H7 (cell line): ENCODE measurements at places on chromosomes 4 and X.
A peak's percentile ranks its signal among the peaks of the same experiment; 100 is the strongest.

DNA sequence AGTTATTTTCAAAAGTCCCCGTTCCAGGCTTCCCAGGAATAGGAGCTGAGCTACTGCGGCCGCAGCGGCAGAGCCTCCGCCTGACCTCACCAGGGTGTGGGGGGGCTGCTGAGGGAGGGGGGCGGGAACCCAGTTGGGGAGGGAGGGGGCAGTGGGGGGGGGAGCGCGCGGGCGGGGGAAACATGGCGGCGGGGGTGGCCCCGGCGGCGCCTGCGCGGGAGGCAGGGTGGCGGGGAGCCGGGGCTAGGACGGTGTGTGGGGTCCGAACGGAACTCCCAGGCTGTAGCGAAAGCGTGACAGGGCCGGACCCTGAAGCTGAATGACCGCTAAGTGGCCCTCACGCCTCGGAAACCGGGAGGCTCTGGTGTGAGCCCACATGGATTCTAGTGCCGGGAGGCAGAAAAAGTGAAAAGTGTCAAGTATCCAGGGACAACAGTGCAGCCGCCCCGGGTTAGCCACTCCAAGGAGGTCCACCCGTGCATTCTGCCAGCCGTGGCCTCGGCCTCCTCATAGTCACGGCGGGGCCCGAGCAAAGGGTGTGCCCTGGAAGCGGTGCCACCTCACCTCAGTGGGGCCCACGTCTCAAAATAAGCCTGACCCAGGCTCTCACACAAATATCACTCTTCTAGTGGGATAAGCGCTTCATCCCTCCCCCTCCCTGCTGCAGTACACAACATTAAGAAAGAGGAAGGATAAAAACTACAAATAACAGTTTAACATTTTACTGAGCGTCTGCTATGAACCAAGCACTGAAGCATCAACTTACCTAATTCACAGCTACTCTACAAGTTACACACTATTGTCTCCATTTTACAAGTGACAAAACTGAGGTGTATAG lies at the start of gene KLHL13:
KLHL13 (minus strand) TSS at position 98 of the 838 bp plus-strand sequence. CDS start 88,337 bp downstream, outside the sequence.
- DNase-seq: peak; percentile 93

DNA sequence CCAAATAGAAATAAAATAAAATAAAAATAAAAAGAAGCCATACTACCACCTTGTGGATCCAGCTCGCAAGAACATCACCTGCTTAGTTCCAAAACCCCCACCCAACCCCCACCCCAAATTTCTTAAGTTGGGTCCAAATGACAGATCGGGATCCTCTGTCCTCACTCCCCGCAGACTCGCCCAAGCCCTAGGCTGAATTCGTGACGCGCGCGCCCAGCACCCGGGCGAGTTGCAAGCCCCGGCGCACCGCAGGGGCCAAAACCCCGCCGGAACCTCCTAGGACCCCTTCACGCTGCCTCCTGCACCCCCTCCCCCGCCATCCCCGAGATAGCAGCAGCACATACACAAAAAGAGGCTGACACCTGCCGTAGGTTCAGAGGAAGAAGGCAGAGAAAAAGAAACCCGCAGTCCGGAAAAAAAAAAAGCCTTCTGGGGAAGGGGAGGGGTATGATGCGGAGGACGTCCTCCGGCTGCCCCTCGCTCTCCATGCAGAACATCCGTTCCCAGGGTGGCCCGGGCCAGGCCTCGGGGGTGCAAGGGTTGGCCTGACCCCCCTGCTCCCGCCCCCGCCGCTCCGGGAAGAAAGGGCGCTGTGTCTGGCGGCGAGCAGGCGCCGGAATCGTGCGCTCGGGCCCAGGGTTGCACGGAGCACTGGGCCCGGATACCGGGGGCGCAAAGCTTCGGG lies 2.6 kb downstream of the NLGN4X start:
- DNase-seq: peak; percentile 79

DNA sequence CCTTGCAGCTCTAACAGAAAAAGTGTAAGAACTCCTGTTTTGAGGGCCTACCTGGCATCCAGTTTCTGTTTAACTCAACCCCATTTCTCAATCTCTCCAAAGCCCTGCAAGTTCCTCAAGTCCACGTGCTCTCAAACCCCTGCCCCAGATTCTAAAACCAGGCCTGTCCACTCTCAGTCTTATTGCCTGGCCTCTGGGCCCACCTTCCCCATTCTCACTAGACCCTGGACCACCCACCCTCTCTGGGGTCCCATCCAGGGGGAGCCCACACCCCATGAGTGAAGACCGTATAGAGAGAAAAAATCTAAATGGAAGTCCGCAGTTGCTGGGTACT lies 58.3 kb downstream of the TLR10 start:
- DNase-seq: no peak

- DNase-seq: no peak
Observed at GRCh38 chr4:37667197-37668100, 18.7 kb downstream of the RELL1 start.

- DNase-seq: peak; percentile 94
Observed at GRCh38 chrX:2928191-2928582, 952 bp downstream of the ARSD start.

DNA sequence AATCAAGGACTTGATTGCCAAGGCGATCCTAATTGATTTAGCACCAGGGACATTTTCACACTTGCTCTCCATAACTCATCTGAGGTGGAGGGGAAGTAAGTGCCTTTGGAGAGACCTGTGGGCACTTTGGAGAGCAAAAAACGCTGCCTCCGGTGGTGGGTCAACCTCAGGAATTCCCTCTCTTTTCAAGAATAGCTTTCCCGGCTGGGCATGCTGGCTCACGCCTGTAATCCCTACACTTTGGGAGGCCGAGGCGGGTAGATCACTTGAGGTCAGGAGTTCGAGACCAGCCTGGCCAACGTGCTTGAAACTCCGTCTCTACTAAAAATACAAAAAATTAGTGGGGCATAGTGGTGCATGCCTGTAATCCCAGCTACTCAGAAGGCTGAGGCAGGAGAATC lies 49.2 kb downstream of the PRPS1 start:
- DNase-seq: peak; percentile 46

GRCh38 chr4:156581282-156582063 lies 390.1 kb downstream of the PDGFC start:
- DNase-seq: no peak

- no peak for DNase-seq
Observed at GRCh38 chr4:89300499-89300898, 7.1 kb downstream of the GPRIN3 start.

GRCh38 chr4:173522160-173522950 lies 7.7 kb downstream of the HAND2 start:
- DNase-seq: peak; percentile 89

- no peak for DNase-seq
Observed at GRCh38 chr4:138595731-138596460, 353.7 kb upstream of the SLC7A11 start.

- DNase-seq: peak; percentile 85
Observed at GRCh38 chr4:51844153-51845054, 1.5 kb downstream of the DCUN1D4 start.

DNA sequence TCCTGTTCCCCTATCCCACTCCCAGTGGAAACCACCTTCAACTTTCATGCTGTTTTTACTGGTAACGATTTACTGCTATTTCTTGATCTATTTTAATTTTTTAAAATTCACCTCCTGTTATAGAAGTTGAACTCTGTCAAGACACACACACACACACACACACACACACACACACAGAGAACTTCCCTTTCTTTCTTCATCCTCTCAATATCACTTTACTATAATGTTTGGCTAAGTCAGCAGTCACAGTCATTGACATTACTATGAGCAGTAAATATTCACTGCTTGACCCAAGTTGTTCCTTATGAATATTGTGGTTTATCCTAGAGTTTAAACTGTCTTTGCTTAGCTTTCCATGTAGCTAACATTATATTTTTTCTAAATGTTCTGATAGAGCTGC lies 24.0 kb upstream of the SGMS2 start:
- DNase-seq: no peak

DNA sequence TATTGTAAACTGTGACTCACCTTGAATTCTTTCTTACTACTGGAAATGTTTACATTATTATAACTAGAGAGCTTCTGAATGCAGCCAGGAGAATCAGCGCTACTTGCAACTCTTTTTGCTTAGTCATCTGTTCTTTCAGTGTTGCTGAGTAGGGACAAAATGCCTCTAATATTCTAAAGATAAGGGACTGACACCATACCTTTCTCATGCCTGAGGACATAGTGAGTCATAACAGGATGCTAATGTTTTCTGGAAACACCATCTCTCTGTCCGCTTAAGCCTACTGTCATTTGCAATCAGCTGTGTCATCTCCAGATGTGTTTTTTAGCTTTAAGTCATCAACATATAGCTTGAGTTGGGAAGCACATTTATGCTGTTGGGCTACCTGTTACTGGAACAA lies 108.3 kb downstream of the QRFPR start:
- DNase-seq: no peak

DNA sequence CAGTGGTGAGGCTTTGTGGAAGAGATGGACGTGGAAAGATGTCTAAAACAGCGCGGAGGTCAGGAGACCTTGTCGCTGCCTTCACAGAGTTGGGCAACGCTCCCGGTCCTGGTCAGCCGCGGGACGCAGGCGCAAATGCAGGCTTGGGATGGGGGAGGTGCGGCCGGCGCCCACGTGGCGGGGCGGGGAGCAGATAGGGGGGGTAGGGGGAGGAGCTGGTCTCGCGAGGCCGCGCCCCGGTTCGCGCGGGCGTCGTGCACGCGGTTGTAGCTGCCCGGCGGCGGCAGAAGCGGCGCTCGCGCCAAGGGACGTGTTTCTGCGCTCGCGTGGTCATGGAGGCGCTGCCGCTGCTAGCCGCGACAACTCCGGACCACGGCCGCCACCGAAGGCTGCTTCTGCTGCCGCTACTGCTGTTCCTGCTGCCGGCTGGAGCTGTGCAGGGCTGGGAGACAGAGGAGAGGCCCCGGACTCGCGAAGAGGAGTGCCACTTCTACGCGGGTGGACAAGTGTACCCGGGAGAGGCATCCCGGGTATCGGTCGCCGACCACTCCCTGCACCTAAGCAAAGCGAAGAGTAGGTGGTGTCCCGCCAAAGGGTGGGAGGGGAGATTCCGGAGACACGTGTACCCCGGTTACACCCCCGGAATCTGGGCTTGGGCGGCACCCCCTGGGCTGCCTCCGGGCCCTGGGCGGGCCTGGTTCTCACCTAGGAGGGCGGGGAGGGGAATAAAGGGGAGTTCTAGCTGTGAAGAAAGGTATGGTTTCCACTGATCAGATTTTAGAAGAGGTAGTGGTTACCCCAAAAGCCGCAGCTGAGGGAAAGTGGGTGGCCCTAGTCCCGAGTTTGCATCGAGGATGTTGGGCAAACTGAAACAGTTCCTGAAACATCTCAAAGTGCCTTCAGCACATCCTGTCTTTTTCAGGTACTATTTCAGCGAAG lies at the start of gene PRDX4:
PRDX4 (plus strand) TSS at position 255 of the 939 bp plus-strand sequence; CDS start at position 333, 78 bp downstream.
- peak; percentile 98 for DNase-seq

- no peak for DNase-seq
Observed at GRCh38 chr4:26407476-26407875, 82.8 kb downstream of the CCKAR start.

DNA sequence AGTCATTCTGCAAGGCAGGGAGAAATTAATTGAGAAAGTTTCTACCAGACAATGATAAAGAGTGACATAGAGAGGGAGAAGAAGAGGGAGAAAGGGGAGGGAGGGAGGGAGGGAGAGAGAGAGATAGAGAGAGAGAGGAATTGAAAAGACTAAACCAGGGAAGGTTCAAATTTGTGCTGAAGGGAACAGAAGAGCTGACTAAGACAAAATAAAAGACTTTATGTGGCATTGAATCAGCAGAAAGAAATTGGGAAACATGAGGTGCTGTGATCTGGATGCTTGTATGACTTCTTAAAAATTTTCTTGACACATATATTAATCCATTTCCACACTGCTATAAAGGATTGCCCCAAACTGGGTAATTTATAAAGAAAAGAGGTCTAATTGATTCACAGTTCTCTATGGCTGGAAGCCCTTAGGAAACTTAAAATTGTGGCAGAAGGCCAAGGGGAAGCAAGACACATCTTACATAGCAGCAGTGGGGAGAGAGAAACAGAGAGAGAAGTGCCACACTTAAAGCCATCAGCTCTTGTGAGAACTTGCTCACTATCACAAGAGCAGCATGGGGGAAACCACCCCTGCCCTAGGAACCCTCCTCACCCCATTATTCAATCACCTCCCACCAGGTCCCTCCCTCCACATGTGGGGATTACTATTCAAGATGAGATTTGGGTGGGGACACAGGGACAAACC lies 13.5 kb upstream of the CXCL6 start:
- no peak for DNase-seq

DNA sequence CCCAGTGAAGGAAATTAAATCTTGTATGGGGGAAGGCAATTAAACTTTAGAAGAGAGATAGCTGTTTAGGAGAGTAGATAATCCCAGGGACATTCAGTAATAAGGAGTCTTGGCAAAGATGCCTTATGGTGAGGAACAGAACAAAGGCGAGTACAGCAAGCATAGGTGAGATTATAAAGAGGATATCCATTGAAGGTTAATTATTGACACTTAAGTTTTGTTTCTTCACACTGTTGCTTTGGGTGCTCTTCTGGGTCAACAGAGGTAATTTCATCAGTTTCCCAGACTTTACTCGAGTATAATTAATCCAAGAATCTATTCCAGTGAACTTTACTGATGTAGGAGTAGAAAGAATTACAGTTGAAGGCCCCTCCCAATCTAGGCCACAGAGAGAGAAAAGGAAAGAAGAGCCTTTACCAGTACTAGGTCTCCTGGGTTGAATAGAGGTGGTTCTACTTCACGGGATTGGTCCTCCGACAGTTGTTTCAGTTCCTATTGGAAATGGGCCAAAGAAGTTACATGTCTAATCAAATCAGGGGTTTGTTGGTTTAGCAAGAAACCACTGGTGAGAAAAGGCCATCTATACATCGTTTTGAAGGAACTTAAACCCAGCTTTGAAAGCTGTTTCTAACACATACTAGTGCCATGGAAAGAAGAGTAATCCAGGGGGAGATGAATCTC lies 27.2 kb downstream of the EPGN start:
- no peak for DNase-seq

GRCh38 chr4:71639380-71639779 lies 144.5 kb downstream of the GC start:
- DNase-seq: no peak

DNA sequence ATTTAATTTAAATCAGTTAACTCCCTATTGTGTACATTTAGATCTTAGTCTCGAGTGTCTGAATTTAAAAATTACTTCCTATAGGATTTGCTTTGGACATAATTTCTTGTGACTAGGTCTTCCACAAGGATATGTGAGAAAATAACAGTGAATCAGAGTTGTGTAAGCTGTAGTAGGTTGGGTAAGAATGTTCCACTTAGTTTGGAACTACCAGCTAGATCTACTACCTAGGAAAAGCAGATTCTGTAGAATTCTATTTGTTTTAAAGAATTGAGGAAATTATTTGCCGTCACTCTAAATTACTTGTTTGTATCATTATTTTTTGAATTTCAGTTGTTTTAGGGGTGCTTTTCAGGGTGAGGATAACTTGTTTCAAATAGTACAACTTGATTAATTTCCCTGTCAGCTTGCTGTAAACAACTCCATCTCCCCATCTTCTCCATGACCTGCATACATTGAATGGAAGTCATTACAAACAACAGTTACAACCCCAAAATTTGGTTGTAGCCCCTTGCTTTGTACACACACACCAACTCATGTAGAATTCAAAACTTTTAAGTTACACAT lies 1.3 kb downstream of the MTHFD2L start:
- no peak for DNase-seq
